ENCODE measurements at places on chromosomes 2 and 18.

- DNase-seq: no peak
These were observed 51.0 kb upstream of the ACVR1 start for GRCh38 chr2:157927155-157927554.

DNA sequence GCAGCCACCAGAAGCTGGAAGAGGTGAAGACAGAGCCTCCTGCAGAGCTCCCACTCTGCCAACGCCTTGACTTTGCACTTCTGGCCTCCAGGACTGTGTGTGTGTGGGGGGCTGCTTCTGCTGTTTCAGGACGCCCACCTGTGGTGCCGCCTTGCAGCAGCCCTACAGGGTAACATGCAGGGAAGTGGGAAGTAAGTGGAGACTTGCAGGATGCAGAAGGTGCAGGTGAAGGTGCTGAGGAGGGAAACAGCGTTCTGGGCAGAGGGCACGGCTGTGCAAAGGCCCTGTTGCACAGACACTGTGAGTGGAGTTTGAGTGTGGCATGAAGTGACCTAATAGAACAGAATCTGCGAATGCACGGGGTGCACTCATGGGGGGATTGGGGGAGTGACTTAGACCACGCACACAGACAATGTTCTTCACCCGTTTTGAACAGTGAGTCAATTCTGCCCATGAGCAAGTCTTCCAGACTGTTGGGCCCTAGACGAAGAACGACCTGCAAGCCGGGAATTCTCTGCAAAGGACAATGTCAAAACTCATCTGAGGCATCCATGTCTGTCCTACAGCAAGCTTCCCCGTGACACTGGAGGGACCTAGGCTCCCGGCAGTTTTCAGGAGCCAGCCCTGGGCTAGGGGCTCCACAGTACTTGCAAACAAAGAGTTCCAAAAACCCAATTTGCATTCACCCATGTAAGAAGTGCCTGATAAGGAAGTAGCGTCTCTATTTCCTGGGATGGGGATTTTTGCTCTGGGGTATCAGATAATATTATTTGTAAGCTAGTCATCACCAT lies 19.0 kb downstream of the MBP start:
- DNase-seq: no peak

- DNase-seq: no peak
These were observed 11.1 kb downstream of the RHOB start for GRCh38 chr2:20457661-20458630.

DNA sequence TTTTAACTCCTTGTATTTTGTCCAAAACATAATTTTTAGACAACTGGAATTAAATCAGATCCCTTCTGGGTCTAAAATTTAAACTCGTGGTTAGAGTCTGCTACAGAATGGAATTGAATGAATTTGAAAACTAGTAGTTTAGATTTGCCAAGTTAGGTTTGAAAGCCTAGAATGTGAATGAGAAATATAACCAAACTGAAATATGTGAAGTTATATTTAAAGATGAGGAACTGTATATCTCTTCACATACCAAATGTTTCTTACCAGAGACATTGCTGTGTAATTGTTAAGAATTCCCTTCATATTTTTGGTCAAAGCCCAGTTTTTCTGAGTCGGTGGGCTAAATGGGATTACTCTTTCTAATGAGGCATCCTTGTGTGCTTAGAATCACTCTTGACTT lies 74.2 kb downstream of the LPIN1 start:
- no peak for DNase-seq

DNA sequence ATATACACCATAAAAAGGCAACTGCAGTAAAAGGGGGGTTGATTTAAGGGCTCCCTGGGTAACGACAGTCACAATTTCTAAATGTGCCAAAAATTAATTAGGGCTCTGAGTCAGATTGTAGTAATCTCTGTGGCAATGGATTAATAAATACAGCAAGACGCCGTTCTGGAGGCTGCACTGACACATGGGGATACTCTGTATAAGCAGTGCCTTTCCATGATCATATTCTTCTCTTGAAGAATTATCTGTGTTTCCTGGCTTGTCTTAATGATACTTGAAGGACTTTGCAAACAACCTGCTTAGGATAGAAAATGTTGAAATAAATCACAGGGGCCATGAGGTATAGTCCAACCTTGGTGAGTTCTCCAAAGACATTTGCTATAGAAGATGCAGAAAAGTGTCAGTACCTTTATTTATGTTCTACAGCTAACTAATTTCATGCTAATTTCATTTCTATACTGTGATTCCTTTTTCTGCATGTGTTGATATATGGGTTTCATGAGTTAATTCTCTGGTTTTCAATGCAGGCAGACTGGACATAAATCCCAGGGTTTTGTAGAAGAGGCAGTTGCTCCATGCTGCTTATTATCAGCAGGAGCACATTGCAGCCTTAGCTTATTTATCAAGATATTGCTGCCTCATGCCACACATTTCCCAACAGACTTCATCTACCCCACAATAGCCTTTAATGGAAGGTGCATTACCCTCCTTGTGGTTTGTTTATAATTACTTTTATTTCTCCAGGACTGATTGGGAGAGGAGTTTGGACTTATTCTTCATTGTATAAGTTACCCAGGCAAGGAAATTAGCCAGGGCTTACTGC lies 54.8 kb downstream of the HNMT start:
- DNase-seq: no peak

- no peak for DNase-seq
These were observed 8.0 kb downstream of the RAMP1 start for GRCh38 chr2:237867465-237867864.

- no peak for DNase-seq
These were observed 432.4 kb downstream of the DCDC2C start for GRCh38 chr2:4135765-4136164.

DNA sequence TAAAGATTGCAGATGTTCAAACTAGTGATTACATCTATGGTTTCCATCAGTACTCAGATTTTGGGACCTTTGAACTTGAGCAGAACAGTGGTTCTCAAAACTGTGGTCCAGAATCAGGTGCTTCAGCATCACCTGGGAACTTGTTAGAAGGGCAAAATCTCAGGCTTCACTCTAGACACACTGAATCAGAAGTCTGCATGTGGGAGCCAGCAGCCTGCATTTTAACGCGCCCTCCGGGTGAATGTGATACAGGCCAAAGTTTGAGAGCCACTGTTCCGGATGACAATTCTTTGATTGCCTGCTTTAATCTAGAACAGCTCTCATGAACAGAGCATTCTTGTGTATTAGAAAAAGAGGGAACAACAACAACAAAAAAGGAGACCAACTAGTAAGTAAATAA lies 261.7 kb downstream of the GPD2 start:
- no peak for DNase-seq

DNA sequence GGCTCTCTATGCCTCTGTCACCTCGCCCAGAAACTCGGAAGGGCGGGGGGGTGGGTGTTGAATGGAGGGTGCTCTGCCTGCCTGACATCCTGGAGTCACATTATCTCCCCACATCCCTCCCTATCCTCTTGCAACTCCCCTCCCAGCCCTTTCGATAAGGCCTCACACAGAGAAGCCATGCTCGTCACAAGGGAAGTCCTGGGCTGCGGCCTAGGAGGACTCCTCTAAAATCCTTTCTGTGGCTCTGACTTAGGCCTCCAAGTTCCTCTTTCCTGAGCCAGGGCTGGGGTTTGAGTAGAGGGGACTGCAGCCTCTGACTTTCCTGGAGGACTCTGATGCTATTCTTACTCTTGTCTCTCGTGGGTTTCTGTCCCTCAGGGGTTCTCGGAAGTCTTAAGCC lies 75.0 kb upstream of the PKDCC start:
- no peak for DNase-seq

DNA sequence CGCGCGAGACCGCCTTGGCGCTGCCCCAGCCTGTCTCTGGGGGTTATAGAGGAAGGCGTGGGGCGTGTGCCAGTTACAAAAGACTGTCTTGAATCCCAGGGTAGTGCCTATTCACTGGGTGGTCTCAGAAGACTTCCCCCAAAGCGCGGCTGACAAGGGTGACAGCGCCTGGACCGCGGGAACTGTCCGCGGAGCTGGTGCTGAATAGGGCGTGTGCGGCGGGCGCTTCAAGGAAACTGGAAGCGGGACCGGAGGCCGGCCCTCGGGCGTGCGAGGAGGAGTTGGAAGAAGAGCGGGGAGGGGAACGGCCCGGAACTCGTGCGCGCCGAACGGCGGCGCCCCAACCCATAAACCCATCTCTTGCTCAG lies 2.3 kb downstream of the EGR4 start:
- DNase-seq: no peak

- no peak for DNase-seq
These were observed 6.4 kb upstream of the PSD4 start for GRCh38 chr2:113167115-113167932.

GRCh38 chr18:74234326-74235171 lies 57.2 kb downstream of the CYB5A start:
- no peak for DNase-seq

DNA sequence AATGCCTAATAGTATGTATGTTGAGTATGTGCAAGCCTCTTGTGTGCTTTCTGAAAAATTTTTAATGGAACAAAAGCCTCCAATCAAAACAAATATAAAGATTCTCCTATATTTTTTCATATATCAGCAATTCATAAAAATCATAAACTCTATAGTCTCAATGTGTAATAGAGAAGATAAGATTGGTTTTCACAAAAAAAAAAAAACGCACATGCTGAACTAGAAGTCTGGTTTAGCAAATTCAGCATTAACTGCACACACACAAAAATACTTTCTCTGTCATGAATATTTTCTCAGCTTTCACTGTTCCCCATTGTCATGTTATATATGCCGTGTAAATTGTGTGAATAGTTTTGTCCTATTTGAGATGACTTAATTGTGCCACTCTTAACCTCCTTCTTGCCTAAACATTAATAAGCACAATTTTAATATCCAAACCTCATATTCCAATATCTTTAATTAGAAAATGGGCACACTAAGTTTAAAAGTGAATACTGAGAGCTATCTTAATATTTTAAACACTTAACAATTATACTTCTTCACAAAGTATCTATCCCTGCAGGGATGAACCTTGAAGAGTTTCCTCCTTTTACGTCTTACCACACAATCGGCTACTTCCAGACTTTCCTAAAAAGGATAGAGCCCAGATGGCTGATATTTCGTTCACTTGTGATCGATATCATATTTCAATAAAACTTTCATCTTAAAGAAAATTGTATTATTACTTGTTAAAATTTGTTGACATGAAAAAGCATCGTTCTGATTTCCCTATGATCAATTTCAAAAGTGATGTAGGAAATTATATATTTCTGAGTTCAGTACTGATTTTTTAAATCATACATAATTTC lies 242.7 kb downstream of the TCF4 start:
- no peak for DNase-seq

- no peak for DNase-seq
These were observed 271.5 kb downstream of the TRIB2 start for GRCh38 chr2:12988279-12988678.

GRCh38 chr2:12317814-12318426 lies 398.8 kb upstream of the TRIB2 start:
- DNase-seq: no peak

- DNase-seq: no peak
These were observed 42.0 kb downstream of the EPHA4 start for GRCh38 chr2:221529943-221530652.

DNA sequence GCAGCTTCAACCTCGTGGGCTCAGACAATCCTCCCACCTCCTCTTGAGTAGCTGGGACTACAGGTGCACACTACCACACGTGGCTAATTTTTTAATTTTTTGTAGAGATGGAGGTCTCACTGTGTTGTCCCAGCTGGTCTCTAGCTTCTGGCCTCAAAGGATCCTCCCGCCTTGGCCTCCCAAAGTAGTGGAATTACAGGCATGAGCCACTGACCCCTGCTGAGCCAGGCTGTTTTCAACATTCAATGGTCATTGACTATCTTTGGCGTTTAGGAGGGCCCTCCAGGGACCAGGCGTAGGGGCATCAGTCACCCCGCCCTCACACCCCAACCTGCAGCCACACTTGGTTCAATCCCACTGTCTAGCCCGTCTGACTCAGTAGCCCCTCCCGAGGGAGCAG lies 5.2 kb downstream of the MZT2B start:
- no peak for DNase-seq

- DNase-seq: no peak
These were observed 90.3 kb downstream of the MAPRE2 start for GRCh38 chr18:35131387-35132020.

DNA sequence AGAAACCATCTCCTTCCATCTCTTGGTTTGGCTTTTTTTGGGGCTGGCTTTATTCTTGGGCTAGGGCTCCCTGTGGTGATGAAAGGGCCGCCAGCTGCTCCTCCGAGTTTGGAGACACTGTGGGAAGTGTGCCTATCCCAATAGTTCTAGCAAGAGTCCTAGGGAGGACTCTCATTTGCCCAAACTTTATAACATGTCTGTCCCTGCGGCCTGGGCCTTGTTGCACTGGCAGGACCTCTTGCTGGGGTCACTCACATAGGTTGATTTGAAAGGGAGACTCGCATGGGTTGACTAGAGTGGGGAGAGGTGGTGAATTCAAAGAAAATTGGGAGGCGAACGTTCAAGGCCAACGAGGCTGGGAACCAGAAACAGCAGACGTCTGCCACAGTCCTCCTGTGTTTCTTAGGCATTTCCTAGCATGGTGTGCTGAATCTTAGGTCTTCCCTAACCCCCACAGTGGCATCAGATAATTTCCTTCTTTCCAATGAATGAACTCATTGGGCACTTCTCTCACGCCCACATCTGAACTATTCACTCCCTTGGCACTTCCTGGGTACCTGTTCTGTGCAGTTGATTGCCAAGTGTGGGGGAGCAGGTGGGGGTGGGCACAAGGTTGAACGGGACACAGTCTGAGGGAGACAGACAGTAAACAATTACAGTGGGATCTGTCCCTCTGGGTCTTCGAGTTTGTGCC lies 26.8 kb downstream of the NIFK start:
- DNase-seq: no peak

GRCh38 chr2:123370186-123370585 lies 654.9 kb upstream of the CNTNAP5 start:
- DNase-seq: no peak

- no peak for DNase-seq
These were observed 727 bp downstream of the ZFAND2B start for GRCh38 chr2:219207134-219207883.

DNA sequence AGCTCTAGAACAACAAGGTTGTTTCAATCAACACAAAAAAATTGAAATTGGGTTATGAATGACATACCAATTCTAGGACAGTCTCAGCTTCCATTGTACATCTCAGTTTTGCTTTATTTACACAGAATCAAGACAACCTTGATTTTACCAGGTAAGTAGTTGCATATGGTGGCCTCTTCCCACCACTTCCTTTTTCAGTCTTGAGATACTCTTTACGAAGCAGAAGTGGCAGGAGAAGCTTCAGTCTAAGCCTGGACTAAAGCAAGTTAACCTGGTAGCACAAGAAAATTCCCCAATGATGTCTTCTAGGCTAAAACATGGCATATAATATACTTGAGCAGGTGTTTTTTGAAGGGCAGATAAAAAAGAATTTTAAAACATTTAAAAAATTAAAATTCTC lies 10.7 kb upstream of the FAM136A start:
- no peak for DNase-seq

DNA sequence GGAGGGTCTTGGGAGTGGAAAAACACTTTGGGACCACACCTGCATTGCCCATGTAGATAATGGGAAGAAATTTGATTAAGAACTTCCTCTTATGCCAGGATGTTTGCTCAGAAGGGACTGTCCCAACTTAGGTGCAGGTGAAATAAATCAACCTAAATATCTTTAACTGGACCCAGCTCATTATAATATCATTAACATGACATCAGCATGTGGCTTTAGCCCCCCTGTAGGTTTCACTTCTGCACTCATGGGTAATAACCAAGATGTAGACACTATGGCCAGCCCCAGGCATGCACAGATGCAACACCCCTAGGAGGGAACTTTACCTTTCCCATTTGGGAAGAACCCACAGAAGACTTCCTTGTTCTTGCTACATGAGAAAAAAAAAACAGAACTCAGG lies 227.4 kb upstream of the ZNF804A start:
- DNase-seq: no peak

- no peak for DNase-seq
These were observed 1161.9 kb upstream of the NRXN1 start for GRCh38 chr2:52193804-52194203.

Measured in cortex of kidney (tissue), 1 donor.